ENCODE measurements at places on chromosomes 3 and 15.

GRCh38 chr15:91783008-91783407 lies 70.5 kb upstream of the SLCO3A1 start:
- no peak for DNase-seq

DNA sequence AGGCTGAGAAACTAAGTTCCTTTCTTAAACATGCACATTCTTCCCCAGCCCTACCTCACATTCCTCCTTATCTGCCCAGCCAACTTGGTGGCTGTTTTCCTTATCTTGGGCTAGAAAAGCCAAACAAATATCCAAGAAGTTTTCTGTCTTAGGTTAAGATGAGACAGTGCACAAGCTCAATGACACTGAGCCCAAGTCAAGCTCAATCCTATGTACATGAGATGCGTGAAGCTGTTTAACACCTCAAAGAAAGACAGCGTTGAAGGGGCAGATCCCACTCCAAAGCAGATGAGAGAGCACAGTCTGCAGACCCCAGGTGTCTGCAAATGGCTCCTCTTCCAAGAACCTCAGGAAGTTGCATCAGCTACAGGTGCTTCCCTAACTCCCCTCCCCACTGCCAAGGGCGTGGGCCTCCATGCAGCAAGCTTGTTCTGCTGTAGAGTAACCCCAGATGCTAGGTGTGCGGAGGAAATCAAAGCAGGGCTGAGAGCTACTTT lies 16.6 kb downstream of the LRRC2 start:
- no peak for DNase-seq

DNA sequence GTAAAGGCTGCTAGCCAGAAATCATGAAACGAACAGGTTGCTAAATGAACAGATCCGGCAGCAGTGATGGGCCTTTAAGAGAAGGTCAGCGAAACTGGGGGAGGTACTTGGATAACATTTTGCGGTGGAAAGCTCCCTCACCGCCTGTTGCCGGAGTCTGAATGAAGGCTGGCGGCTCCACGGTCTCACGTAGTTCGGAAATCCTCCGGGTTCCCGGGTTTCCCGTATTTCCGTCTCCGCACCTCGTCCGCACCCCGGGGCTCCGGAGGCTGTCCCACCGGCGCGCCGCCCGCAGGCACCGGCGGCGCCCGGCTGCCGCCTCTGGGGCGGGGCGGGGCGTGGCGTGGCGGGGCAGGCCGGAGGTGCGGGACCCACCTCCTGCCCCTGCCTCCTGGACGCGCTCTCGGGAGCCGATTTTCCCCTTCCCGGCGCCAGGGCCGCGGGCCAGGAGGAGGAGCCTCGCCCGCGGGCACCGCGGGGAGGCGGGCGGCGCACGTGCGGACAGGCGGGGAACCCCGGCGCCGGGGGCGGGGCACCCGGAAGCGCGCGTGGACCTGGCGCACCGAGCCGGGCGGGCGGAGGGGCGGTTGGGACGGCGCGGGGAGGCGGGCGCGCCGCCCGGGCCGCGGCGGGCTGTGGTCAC lies at the start of gene ZDHHC23:
Gene ZDHHC23 (plus strand): TSS at position 642 of the 643 bp plus-strand sequence. CDS start 790 bp downstream, outside the sequence.
- DNase-seq = peak; percentile 39

GRCh38 chr3:29697989-29698388 lies 417.1 kb downstream of the RBMS3 start:
- DNase-seq = no peak

DNA sequence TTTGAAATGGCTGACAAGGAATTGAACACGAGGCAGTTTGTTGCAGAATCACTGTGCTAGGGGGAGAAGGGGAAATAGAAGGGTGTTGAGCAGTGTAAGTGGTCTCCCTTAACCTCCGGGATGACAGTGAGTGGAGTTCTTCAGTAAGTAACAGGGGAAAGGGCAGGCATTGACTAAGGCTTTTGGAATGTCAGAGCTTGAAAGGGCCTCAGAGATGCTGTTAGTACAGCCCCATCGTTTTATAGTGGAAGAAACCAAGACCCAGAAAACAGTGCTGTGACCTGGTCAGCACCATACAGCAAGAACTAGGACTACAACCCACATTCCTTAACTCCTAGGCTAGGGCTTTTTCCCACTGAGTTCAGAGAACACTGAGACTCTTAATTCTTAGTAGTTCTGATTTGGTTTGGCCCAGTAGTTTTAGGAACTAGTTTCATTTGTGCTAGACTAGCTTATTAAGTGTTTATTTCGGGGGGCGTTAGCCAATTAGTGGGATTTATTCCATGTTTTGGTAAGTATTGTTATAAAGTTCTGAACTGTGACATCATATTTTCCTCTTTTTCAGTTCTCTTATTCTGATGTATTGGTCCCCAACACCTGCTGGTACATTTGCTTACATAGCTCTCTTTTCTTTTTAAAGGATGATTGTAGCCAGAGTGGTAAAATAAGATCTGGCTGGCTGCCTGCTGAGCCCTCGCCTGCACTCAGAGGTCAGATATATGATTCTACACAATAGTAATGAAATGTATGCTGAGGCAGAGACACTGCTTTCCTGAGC lies 34.2 kb downstream of the RAB11A start:
- no peak for DNase-seq

- no peak for DNase-seq
Measured at GRCh38 chr3:129045675-129046036, 14.9 kb upstream of the GP9 start.

GRCh38 chr15:68819495-68820294 lies 1.0 kb downstream of the ANP32A start:
- DNase-seq = peak; percentile 27

- DNase-seq = no peak
Measured at GRCh38 chr3:126031981-126032471, 51.9 kb downstream of the SLC41A3 start.

- no peak for DNase-seq
Measured at GRCh38 chr3:23240171-23240785, 37.2 kb downstream of the UBE2E2 start.

DNA sequence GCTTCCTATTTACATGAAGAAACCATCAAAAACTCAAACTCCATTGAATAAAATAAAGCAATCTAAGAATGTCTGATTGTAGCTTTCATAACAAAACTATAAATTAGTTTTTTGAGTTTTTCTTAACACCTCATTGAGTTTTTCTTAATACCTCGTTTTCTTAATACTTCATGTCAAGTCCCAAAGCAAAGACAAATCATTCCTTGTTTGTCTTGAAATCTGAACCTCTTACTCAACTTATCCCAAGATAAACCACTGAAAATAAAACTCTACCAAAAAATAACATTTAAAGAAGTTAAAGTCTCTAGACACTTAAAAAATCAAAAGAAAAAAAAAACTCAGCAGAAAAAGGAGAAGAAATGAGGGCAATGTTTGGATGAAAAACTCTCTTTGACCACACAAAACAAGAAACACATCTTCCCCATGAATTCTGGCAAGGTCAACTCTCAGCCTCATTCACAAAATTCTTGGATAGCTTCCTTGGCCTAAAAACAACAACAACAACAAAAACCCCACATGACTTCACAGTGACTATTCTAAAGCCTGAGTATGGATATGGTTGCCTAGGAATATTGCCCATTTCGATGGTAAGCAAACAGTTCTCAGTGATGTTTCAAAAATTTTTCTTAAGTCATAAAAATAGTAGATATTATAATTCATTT lies 38.2 kb downstream of the TMCC1 start:
- DNase-seq = no peak

GRCh38 chr3:32989171-32989570 lies 37.7 kb downstream of the CCR4 start:
- no peak for DNase-seq

GRCh38 chr3:157159037-157159761 lies 748 bp downstream of the CCNL1 start:
- peak; percentile 57 for DNase-seq

DNA sequence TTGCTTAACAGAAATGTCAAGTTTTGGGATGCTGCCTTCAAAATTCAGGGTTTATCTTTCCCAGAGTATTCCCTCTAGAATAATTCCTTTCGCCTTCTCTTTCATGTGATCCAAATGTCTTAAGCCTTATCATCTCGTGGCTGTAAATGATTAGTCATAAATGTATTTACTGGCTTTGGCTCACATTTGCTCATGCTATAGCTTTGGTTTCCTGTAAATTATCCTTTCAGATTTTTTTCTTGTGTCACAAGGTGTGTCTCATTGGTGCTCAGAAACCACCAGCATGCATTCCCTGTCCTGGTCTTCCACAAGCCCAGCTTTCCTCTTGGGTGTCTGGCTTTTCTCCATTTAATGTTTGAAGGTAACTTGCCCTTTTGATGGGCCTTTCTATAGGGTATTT lies 692.7 kb upstream of the ALCAM start:
- DNase-seq = no peak

GRCh38 chr15:59751552-59752413 lies 62.7 kb upstream of the BNIP2 start:
- no peak for DNase-seq

DNA sequence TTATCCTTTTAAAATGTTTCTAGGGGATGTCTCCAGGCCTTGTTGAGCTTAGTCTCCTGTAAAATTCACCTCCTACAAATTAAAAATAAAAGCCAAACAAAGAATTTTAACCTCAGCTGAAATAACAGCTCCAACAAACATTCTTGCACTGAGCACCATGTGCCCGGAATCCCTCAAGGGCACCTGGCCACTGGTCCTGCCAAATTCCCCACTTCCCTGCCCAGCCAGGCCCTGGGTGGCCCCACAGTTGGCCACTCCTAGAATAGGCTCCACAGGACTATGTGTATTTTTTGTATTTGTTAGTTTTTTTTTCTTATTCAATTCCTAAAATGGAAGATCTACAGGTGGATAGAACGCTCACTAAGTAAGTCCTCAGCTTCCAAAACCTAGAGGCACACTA lies 33.1 kb upstream of the PLA2G4E start:
- DNase-seq = no peak

GRCh38 chr3:7166460-7166859 lies 305.5 kb downstream of the GRM7 start:
- DNase-seq = no peak

DNA sequence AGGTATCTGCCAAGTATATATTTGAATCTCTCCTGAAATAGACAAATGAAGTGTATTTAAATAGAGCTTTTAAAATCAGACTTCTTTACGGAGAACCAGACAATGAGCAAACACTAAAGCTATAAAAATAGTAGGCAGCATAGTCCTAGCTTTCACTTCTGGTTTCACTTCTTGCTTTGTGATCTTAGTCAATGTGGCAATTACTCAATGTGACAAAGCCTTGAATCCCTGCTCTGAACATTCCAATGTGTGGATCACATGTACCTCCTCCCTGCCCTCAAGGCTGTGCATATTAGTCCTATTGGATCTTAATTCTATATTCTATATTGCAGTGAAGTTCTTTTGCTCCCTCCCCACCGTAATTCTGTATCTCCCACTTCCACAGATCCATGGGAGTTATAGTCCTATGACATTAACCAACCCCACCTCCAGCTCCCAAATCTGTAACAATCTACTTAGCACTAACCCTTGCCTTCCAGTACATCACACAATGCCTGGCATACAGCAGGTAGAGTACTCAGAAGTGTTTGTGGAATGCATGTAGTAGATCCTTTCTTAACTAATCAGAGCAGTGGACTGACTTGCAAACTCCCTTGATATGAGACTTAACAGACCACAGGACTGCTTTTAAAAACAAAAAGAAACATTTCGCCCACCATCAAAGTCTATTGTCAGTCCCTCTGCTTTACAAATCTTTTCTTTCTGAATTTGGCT lies 24.3 kb upstream of the CP start:
- DNase-seq = no peak

DNA sequence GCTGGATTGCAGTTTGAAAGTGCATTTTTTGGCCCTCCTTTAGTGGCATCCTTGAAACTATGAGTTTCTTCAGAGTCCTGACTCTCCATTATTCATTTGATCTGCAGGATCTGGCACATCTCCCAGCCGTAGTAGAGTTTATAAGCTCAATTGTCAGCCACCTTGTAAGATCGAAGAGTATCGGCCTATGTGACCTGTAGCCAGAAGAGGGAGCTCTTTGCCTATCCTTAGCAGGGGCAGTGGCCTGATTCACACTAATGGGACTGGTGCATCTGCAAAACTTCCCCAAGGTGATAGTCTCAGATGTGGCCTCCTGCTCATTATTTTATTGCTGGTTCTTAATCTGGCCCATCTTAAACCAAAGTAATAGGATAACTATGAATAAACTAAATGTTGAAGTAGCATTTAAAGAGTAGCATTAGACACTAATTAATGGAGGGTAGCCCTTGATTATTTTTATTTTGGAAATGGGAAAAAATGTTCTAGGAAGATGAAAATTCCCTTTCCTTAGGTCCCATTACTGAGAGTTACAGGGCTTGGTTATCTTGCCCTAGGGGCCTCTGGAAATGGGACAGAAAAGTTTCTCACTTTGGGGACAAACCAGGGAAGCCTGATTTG lies 21.2 kb downstream of the GCSAM start:
- DNase-seq = peak; percentile 24

- DNase-seq = no peak
Measured at GRCh38 chr3:16825617-16826204, 59.0 kb upstream of the PLCL2 start.

DNA sequence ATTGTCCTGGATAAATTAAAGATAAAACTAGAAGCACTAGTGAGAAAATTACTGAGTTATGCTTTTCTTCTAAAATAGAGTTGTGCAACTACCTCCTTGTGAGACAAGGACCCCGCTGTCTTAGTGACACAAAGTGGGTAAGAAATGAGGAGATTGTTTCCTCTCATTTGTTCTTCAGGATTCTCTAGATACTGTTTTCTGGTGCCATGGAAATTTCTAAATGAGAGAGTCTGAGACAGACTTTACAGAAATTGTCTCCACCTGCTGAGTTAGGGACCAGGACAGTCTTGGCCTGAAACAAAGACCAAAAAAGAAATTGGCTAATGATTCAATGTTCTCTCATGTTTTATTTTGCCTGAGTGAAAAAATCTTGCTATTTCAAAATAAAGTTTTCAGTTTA lies 427.5 kb downstream of the TUSC7 start:
- DNase-seq = no peak

GRCh38 chr3:37689645-37690356 lies 171.9 kb upstream of the CTDSPL start:
- DNase-seq = no peak

DNA sequence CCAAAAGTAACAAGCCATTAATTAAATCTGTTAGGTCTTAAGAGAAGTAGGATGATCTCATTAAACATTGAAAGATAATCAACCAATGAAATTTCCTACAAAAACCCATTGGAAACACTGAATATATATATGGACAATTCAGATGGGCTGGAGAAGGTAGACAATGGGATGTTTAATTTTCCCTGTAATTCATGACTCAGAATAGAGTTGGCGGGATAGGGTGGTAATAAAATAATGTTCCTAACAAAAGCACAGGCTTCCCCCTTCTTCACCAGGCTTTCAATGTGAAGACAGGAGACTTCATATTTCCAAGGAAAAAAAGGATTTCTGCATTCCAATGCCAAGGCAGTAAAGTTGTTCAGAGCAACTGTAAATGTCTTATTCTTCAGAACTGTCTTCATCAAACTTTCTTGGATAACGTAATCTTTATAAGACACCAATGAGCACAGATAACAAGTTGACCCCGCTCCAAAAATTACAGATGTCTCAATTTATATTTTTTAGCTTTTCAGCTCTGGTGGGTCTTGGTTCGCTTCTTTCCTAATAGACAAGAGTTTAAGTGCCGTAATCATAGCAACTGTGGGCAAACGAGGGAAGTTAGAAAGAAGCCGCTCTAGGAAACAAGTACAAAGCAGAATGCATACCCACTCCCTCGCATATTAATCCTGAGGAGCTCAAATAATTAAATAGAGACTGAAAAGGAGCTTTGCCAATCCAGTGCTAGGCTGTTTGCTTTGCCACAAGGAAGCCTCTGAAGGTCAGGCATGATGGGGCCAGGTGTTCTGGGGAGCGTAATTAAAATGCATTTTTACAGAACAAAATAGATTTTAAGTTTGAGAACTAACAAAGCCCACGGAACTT lies 377.0 kb downstream of the FOXP1 start:
- no peak for DNase-seq
